Activated CD8-positive, alpha-beta memory T cell treated with anti-CD3 and anti-CD28 coated beads for 1 hour (primary cell): ENCODE measurements at places on chromosomes 2 and 18.

DNA sequence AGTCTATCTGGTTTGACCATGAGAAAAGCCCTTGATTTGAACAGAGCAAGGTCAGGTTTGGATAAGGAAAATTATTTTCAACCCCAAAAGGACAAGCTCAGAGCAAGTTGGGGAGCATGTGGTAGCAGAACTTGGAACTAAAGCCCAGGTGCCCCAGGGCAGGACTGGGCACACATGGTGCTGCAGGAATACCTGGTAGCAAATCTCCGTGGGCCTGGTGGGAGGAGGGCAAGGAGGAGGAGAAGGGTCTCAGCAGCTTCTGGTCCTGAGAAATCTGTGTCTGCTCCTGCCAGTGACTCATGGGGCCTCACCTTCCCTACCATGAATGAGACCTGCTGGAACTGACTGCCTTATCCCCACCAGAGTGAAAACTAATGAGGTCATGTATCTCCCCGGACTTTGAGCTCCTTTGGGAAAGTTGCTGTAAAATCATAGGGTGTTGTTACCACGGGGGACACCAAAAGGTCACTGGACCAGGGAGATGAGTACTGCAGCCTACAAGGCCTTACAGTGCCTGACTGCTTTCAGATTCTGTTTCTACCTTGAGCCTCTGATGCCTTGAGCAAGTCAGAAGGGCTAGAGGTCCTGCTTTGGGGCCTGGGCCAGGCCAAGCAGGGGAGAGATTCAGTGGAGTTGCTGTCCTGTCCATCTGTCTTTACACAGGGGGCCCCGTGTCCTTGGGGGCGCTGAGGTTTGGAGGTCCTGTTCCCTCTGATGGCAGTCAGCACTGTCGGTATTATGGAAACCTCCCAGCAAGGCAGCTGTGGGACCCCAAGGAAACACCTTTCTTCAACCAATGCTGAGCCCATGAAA is 304.0 kb downstream of the MYCN start:
- DNase-seq, result no peak

DNA sequence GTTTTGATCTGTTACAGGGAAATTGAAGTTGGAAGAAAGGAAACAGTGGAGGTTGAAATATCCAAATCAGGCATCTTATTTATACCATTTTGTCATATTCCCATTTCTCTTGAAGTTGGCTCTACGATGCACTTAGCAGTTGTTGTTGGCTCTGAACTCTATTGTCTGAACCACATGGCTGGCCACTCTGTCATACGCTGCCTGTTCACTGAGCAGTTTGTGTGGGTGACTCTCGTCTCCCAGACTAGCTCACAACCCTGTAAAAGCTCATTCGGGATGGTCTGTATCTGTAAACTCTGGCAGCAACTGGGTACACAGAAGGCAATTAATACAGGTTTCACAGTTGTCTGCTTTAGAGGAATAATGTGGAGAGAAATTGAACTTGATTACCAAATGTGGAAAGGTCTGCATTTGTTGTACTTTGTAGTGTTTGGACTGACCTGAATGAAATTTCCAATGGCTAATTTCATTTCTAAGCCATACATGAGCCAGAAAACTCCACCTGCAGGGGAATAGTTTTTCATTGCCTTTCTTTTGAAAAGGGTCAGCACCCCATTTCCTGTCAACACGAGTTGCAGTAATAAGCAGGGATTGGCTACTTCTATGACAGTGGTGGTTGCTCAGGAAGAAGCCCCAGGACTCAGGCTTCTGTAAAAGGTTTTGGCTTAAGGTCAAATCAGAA is 378.2 kb downstream of the OSR1 start:
- no peak for DNase-seq

DNA sequence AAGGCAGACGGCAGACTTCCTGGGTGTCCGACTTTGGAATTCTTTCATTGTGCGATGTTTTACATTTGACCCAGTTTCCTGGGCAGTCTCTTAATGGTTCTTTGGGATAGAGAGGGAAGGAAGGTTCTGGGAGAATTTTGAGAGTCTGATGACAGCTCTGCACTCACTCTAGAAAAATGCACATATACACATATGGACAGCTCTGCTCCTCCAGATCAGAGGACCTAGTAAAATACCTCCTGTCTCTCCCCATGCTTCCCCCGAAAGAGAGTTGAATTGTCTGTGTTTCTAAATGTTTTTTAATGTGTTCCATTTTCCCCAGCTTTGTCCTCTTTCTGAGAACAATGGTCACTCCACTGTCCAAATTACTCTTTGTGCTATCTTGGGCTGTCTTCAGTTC is 102.0 kb upstream of the CXCR4 start:
- no peak for DNase-seq

DNA sequence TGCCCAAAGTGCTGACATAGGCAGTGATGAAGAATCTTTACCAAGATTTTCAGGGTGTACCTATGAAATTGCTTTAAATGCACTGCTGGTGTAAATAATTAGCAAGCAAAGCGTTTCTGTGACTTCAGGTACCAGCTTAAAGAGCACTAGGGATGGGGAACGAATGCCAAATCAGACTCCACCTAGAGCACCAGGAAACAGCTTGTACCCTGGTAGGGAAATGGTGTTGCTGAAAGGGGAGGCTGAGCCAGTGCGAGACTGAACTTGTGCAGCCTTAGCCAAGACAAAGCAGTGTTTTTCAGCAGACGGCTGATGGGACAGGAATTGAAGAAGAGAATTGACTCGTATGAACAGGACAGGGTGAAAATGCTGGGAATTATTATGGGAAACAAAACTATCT is 65.6 kb downstream of the TWSG1 start:
- DNase-seq, result no peak

- no peak for DNase-seq
These were observed 44.5 kb downstream of the PKP4 start for GRCh38 chr2:158501301-158501700.

DNA sequence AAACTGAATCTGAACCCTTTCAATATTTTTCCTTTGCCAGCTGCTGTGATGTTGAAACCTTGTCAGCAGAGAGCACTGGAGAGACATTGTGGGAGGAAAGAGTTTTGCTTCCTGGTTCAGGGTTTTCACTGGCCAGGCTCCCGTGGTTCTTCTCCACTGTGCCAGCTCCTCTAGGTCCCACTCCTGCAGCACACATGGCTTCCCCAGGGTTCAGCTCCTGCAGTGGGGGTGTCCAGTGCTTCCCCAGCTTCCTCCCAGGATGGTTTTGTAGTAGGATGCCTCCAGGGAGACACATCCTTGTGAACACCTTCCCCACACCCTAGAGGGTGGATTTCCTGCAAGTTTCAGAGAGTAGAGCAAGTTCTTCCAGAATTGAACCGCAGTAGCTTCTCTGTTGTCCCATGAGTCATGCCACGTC is 24.0 kb upstream of the SULT1C3 start:
- DNase-seq, result no peak

DNA sequence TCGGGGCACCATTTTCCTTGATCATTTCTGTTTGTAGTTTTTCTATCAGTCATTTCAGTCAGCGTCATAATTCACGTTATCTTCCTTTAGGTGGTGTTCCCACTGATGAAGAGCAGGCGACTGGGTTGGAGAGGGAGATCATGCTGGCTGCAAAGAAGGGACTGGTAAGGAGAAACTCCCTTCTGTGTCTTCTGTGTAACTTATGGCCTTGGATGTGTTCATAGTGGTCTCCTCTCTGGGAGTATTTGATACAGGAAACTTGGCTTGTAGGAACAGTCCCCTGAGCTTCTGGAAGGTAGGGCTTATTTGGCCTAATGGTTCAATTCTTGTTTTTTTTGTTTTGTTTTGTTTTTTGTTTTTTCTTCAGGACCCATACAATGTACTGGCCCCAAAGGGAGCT is 1.1 kb downstream of the COX5B start:
- DNase-seq, result no peak

- DNase-seq, result no peak
These were observed 64.1 kb downstream of the ZCCHC2 start for GRCh38 chr18:62586781-62587487.

DNA sequence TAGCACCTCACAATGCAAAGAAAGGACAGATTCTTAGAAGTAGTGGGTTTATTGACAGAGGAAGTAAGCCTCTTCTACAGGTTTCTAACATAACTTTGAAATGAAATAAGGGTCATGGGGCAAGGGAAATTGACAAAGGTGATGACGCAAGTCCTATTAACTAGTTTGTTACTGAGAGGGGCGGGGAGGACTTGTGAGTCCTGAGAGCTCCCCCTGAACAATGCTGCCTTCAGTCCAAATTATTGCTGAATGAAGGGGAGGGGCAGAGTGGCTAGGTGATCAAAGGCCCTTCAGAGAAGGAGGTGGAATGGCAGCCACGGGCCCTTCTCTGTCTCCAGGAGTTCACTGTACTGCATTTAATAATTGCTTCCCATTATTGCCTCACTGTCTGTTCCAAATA is 390.0 kb downstream of the MEIS1 start:
- no peak for DNase-seq

- no peak for DNase-seq
These were observed 310.4 kb upstream of the VWC2L start for GRCh38 chr2:214100488-214100887.

DNA sequence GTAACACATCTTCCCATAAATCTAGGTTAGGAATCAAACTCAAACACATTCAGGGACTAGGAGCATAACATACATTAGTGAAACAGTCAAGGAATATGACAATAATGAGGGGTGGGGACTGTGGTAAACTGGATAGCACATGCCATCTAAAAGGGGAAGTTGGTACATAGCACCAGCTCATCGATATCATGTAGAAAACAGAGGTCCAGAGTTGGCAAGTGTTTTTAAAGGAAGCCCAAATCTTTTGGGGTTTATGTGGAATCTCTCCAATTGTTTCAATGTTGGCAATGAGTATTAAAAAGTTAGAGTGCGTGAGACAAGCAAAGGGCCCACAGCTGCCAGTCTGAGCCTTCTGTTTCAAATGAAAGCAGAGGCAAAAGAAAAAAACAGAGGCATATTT is 24.4 kb downstream of the KLF7 start:
- DNase-seq, result no peak

DNA sequence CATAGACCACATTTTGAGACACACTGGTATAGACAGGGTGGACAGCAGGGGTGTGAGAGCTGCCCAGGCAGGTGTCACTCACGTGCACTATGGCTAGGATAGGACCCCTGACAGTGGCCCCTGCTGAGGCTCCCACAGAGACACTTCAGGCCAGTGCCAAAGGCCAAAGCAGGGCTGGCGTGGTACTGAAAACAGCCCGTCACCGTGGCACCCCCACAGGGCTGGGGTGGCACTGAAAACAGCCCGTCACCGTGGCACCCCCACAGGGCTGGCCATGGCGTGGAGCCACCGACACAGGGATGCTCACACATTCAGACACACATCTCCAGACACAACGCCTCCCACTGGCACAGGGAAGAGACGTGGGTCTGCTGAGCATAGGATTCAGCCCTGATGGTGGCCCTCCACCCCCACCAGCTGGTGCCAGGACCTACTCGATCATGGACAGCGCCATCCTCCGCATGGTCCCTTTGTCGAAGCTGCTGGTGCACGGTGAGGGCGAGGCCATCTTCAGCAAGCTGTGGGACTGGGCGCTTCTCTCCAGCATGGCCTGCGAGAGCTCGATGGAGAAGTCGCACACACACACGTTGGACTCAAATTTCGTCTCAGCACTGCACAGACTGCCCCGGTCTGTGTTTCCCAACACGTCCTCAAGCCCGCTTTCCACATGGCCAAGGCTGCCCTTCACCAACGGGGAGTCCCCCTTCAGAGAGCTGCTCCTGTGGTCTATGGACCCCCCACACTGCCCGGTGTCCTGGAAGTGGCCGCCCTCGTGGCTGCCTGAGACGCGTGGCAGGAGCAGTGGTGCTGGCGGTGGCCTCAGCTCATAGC is 34.1 kb downstream of the ANKMY1 start:
- no peak for DNase-seq

- DNase-seq, result no peak
These were observed 21.3 kb downstream of the PDCD1 start for GRCh38 chr2:241837197-241837965.

GRCh38 chr2:108324531-108325255 is 36.0 kb downstream of the SULT1C2 start:
- DNase-seq, result no peak

GRCh38 chr2:43321446-43321845 is 95.0 kb upstream of the ZFP36L2 start:
- no peak for DNase-seq

GRCh38 chr2:39608686-39609441 is 56.9 kb upstream of the TMEM178A start:
- DNase-seq, result no peak
